ENCODE measurements at places on chromosomes 1 and 21.
A peak's percentile ranks its signal among the peaks of the same experiment; 100 is the strongest.

DNA sequence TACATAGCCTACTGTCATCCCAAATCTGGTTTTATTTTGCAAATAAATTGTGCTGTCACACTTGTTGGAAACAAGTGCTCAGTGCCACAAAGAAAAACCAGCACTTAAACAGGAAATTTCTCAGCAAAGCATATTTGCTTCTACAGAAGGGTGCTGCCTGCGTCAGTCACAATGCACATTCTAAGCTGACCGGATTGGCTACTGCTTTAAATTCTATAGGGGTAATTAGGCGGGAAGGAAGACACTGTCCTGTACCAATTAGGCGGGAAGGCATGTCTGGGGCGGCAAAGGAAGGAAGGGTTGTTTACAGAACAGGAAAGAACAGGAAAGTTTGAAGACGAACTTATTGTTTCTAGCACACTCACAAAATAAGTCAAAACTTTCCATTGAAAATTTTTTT, 2.8 kb downstream of the IFI16 start:
- DNase-seq = peak; percentile 24

DNA sequence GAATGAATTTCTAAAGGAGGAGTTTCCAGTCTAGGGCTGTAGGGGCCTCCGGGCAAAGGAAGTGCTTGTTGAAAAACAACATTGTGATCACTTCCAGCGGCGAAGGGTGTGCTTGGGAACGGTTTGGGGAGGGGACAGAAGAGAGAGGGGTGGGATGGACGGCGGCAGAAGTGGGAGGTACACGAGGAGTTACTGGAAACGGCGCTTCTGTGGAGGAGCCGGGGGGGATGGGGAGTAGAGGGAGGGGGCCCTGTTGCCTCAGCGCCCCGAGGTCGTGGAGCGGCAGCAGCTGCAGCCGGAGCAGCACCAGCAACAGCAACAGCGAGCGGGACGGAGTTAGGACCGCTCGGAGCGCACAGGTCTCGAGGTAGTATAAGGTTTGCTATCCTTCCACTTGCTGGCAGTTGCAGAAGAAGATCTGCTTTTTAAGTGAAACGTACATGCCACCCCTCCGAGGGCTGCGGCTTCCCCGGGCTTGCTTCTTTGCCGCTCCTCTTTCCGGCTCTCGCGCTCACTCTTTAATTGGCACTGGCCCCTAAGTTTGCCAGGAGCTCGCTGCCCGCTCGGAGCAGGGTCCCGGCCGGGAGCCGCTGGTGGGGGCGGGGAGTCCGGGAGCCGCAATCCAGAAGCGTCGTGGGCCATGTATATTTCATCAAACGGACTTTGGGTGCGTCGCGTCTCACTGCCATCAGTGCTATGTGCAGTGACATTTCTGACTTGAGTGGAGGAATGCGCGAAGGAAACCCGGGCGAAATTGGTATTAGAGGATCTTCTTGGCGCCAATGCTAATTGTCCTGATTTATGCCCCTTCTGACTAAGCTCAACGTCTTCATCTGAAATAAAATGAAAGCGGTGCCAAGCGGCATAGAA, 771 bp upstream of the NTNG1 start:
- peak; percentile 36 for DNase-seq

- DNase-seq = peak; percentile 37
These were observed 219.6 kb downstream of the PDE4B start for GRCh38 chr1:66012106-66012784.

- DNase-seq = peak; percentile 89
These were observed 92.6 kb downstream of the NID1 start for GRCh38 chr1:235972311-235972689.

GRCh38 chr1:37410815-37411214, 63.6 kb upstream of the ZC3H12A start:
- DNase-seq = peak; percentile 22

- DNase-seq = peak; percentile 24
These were observed 140.2 kb upstream of the HOOK1 start for GRCh38 chr1:59674595-59674994.

GRCh38 chr1:118558933-118559332, 373.9 kb upstream of the SPAG17 start:
- DNase-seq = no peak

- DNase-seq = no peak
These were observed 87.7 kb downstream of the ST6GALNAC3 start for GRCh38 chr1:76162254-76162653.

- DNase-seq = peak; percentile 1
These were observed 60.8 kb upstream of the RBM34 start for GRCh38 chr1:235221653-235222375.

- no peak for DNase-seq
These were observed 17.3 kb upstream of the MIIP start for GRCh38 chr1:12001996-12002493.
